ENCODE measurements at places on chromosomes 1 and 21. TPM values are rescaled to one million over a fixed set of nuclear protein-coding genes. Genes with fewer than 3 reads are reported as not detected.
A peak's percentile ranks its signal among the peaks of the same experiment; 100 is the strongest.

GRCh38 chr1:217134857-217135568 lies 411.8 kb upstream of the ESRRG start:
- DNase-seq = no peak

DNA sequence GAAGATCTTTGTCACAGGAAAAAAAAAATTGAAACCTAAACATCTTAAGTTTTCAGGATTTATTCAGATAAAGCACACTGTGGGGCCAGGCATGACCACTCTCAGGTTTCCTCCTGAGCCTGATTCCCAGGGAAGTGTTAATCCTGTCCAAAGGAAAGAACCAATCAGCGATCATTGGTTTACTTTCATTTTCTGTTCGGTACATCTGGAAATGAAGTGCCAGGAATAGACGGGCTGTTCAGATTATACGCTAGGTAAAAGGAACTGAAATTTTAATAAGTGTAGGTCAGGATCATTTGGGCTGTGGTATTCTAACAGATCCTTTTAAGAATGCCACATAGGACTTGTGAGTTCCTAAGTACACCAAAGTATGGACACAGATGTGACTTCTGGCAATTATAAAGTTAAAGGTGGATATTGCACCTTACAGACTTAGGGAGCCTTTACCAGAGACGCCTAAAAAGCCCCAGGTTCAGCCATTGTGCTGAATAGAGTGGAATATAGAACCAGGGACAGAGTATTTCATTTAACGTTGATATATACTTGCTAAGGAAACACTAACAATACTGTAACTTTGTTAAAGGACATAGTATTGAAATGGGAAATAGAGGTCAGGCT lies 9.3 kb upstream of the CACYBP start:
- peak; percentile 47 for DNase-seq

- DNase-seq = no peak
Measured at GRCh38 chr1:33986390-33987095, 122.7 kb downstream of the HMGB4 start.

GRCh38 chr1:8520483-8520966 lies 202.6 kb downstream of the SLC45A1 start:
- no peak for DNase-seq

- no peak for DNase-seq
Measured at GRCh38 chr1:156963621-156964020, 43.2 kb downstream of the LRRC71 start.

- DNase-seq = peak; percentile 43
Measured at GRCh38 chr1:222792744-222793143, 22.1 kb upstream of the DISP1 start.

DNASE2B gene
- total RNA-seq = not detected

ZNF692 gene
- 16.3 TPM for total RNA-seq

TRNP1 gene
- total RNA-seq = 4.0 TPM

Measured in skin of body (tissue), 3 donors.